Activated naive CD4-positive, alpha-beta T cell treated with anti-CD3 and anti-CD28 coated beads for 36 hours (primary cell): ENCODE measurements at places on chromosomes 2 and 18. TPM values are rescaled to one million over a fixed set of nuclear protein-coding genes. Genes with fewer than 3 reads are reported as not detected.

The KRTCAP3 gene
- total RNA-seq, result 5.0 TPM

The GPR55 gene
- 0.35 TPM for total RNA-seq

The C2orf66 gene
- not detected for total RNA-seq

The FOXD4L1 gene
- total RNA-seq, result 0.10 TPM

The LYPD6B gene
- not detected for total RNA-seq

The COL5A2 gene
- total RNA-seq, result 4.7 TPM

The NYAP2 gene
- total RNA-seq, result not detected

The DNAJC10 gene
- 41.5 TPM for total RNA-seq

The UGT1A10 gene
- not detected for total RNA-seq

The THSD7B gene
- not detected for total RNA-seq

The WNT10A gene
- total RNA-seq, result 1.3 TPM

The GPAT2 gene
- total RNA-seq, result 14.4 TPM

The MC2R gene
- total RNA-seq, result not detected

The STK39 gene
- 43.1 TPM for total RNA-seq

The GCG gene
- not detected for total RNA-seq

The AQP12A gene
- not detected for total RNA-seq

The SULT6B1 gene
- not detected for total RNA-seq

The SP140 gene
- 98.8 TPM for total RNA-seq

The SERPINB12 gene
- not detected for total RNA-seq

The NAB1 gene
- 48.1 TPM for total RNA-seq

The DNAH7 gene
- total RNA-seq, result 0.29 TPM
